ENCODE measurements at places on chromosomes 6 and 20. TPM values are rescaled to one million over a fixed set of nuclear protein-coding genes. Genes with fewer than 3 reads are reported as not detected.

Gene SAMD3
- not detected for polyA plus RNA-seq

Gene HLA-DMB
- polyA plus RNA-seq, result 3.0 TPM

Gene FBXO30
- 8.0 TPM for polyA plus RNA-seq

Gene PLCB1
- polyA plus RNA-seq, result 1.0 TPM

Gene RAD21L1
- polyA plus RNA-seq, result not detected

Gene WFDC5
- polyA plus RNA-seq, result not detected

Gene ZNF451
- 8.7 TPM for polyA plus RNA-seq

Gene RNF144B
- polyA plus RNA-seq, result 0.36 TPM

Gene KIF13A
- polyA plus RNA-seq, result 28.3 TPM

Gene FNDC1
- 0.01 TPM for polyA plus RNA-seq

Gene PLN
- polyA plus RNA-seq, result not detected

Gene SLC17A9
- polyA plus RNA-seq, result not detected

Gene APCDD1L
- polyA plus RNA-seq, result not detected

Gene KCNK5
- 1.8 TPM for polyA plus RNA-seq

Gene PERP
- 53.2 TPM for polyA plus RNA-seq

Gene SEC23B
- 74.8 TPM for polyA plus RNA-seq

Gene RFX6
- polyA plus RNA-seq, result not detected

Gene TAF4
- 11.0 TPM for polyA plus RNA-seq

Measured in A549 (cell line).